Right ventricle myocardium superior (tissue), 1 donor: ENCODE measurements at places on chromosomes 3 and 15. TPM values are rescaled to one million over a fixed set of nuclear protein-coding genes. Genes with fewer than 3 reads are reported as not detected.

The SERPINI2 gene
- 0.40 TPM for total RNA-seq

DNA sequence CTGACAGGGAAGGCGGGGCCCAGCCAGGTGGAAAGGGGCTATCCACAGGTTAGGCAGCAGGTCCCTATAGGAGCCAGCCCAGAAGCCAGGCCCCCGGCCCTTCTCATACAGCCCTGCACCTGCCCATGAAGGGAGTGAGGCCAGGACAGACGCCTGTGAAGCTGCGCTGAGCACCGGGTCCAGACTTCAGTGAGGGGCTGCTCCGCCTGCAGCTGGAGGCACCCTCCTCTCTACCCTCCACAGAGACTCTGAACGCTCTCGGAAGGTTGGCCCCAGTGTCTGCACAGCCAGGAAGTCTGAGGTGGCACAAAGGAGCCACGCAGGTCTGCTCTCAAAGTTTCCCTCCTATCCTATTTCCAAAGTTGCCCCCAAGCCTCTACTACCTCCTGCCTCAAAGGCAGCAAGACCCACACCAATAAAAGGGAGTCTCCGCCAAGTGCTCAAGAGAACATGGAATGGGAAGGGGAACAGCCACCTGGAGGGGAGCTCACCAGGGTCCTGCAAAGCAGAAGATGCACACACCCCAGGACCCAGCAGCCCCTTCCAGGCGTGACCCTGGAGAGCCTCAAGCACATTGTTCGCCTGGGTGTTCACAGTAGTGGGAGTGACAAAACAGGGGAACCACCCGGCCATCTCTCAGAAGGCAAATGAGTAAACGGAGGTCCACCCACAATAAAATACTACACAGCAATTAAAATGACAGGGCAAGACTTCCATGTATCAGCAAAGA is 19.5 kb downstream of the XXYLT1 start:
- DNase-seq, result no peak

- no peak for DNase-seq
Observed at GRCh38 chr15:49062900-49063299, 16.7 kb upstream of the SECISBP2L start.

DNA sequence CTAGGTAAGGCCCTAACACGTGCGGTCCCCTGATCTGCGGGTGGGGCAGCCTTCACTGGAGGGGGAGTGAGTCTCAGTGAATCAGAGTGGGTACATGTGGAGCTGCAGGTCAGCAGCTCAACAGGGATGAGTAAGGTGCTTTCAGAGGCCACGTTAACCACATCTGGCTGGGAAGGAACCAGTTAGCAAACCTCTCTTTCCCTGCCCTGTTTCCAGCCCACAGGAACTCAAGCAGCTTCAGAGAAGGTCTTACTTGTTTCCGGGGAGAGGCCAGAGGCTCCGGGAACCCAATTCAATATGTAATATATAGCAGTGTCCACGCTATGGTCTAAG is 175.3 kb downstream of the XXYLT1 start:
- peak; percentile 31 for DNase-seq

DNA sequence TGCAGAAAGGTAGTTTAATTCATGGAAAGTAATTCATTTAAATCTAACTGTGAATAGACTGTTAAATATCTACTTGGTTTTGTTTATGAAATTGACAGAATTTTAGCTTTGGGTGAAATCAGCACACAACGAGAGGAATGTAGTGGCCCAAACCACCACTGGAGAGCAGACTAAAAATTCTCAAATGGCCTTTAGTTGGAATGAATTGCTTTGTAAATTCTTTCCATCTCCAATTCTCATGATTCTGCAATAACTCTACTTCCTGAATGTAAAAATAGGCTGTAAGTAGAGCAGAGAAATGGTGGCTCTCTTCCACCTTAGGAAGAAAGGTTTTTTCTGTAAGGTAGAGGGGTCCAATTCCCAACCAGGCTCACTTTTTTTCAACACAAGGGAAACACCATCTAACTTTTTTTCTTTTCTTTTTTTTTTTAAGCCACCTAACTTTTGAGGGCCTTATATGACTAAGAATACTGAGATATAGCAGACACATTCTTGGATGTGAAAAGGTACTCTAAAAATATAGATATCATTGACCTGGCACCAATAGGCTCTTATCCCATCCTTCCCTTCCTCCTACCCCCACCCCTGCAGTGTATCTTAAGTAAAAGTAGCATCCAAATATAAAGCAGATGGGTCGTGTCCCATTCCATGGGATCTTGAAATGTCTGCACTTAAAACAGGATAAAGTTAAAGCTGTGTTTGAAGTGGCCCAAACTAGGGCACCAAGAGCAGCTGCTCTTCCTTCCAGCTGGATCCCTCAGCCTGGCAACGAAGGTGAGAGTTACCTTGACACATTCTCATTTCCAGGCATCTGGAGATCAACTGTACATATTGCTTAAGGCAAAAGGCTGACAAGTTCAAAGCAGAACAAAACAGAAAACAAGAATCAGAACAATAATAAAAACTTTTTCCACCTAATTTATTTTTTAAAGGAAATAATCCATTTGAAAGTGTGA is 194.1 kb downstream of the TPRG1 start:
- no peak for DNase-seq
